ENCODE measurements at places on chromosomes 13 and 19.

DNA sequence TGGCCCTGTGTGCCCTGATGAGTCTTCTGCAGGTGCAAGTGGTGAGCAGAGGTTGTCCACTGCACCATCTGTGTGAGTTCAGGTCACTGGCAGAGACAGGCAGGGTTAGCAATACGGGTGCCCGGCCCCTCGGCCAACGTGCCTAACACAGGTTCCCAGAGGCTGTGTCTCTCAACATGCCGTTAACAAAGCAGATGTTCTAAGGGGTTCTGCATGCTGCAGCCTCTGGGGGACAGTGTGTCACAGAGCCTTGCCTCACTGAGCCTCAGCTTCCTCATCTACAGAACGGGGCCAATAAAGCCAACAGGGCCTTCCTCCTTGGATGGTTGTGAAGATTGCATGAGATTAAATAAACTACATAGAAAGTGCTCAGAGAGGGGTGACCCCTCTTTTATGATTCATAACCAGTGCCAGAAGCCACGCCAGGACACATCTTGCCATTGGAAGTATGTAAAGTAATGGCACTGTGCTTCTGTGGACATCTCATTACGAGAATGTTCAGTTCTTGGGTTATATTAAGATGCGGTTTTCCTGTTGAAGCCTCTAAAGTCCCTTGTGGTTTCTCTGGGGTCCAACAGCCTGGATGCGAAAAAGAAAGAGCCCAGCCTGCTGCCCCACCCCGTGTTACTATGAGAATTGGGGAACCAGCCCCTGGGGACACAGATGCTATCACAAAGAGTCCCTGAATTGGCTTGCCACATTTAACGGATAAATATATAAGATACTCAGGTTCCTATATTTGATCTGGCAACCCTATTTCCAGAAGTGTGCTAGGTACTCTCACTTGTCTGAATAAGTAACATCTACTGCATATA lies 11.2 kb upstream of the ARHGEF18 start:
- no peak for DNase-seq

GRCh38 chr13:40969169-40969901 lies 49.8 kb downstream of the ELF1 start:
- no peak for DNase-seq

DNA sequence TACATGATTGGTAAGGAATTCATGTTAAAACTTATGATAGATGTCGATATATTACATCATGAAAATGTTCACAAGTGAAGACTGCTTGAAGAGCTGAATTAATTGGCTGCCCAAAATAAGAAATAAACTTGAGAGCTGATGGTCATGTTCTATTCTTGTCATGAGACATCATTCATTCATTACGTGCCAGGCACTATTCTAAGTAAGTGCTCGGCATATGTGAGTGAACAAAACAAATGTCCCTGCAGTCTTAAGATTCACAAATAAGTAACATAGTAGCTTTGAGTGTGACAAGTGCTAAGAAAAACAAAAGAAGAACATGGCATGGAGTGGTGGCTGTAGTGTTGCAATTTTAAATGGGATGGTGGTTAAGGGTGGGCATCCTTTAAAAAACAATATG lies 329.3 kb downstream of the SUCLA2 start:
- no peak for DNase-seq

GRCh38 chr19:52664461-52664860 lies 26.3 kb upstream of the ZNF83 start:
- DNase-seq = no peak

DNA sequence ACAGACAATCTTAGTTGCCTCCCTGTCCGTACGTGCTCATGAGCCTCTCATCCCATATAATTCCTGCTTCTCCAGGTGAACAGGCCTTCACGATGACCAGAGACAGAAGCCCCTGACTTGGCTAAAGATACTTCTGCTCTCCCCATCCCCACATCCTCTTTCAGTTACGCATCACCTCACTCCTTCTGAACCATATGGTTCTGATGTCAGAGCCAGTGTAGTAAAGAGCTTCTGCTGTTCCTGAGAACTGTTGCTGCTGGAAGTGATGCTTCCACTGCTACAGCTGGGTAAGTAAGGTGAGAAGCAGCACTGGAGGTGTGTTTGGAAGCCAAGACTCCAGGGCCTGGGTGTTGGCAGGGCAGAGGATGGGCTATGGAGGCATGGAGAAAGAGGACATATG lies 12.9 kb downstream of the SIGLECL1 start:
- DNase-seq = no peak

DNA sequence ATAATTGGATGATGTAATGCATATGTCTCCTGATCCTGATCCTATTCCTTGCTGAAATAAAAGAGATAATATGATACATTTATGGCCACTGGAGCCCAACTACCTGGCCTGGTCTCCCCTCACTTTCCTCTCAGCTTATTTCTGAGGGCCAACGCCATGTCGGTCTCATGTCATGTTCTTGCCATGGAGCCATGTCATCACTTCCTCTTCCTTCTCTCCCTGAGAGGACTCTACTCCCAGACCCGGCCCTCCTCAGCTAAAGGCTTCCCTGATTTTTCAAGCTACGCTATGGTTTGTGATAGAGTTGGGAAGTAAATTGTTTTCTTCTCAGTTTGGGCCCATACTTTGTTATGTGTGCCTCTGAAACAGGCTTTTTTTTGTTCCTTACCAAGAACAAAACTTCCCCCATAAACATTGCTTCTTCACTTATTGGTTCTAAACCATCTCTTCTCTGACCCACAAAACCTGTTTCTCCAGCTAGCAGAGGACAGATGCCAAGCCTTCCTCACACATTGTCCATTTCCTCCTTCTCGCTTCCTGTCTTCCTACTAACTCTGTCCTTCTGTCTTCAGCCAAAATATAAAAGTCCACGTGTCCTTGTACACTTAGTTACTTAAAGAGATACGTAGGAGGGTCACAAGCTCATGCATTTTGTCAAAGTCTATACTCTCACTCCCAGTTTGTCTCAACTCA lies 319.9 kb upstream of the DACH1 start:
- DNase-seq = peak; percentile 22

GRCh38 chr13:33515146-33515545 lies 229.6 kb upstream of the STARD13 start:
- DNase-seq = no peak

GRCh38 chr19:3474010-3474409 lies 6.3 kb downstream of the SMIM24 start:
- DNase-seq = no peak

- DNase-seq = no peak
Observed at GRCh38 chr13:87128036-87128435, 543.1 kb upstream of the SLITRK5 start.

DNA sequence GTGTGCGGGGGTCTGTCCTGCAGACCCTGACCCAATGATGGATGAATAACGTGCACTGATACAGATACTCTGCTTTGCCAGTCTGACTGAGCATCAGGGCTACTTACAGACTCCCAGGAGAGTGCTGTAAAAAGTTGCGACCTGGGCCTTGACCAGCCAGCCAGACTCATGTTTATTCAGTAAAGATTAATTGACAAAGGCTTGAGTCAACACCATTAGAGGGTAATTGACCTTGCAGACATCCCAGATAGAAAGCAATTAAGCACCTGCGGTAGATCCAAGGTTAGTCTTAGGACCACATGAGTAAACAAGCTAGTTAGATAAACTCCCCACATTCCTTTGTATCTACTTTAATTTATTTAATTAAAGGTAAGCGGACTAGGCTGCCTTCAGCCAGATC lies 10.4 kb downstream of the NUDT19 start:
- no peak for DNase-seq

DNA sequence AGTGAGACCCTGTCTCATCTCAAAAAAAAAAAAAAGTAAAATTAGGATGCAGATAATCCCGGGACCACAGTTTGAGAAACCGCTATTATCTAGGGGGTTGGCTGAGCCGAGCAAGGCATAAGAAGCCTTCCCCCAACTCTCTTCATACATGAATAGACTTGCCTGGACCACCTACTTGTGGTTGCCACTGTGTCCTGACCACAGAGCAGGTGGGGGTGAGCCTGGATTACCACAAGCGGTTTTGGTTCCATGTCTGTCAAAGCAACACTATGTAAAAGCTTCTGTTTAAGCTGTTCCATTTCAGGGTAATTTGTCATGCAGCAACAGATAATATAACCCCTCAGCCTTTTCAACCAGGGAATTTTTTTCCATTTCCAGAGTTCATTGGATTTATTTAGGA lies 3.3 kb upstream of the NAPA start:
- DNase-seq = peak; percentile 77

- DNase-seq = no peak
Observed at GRCh38 chr19:39740395-39740794, 2.6 kb upstream of the CLC start.

DNA sequence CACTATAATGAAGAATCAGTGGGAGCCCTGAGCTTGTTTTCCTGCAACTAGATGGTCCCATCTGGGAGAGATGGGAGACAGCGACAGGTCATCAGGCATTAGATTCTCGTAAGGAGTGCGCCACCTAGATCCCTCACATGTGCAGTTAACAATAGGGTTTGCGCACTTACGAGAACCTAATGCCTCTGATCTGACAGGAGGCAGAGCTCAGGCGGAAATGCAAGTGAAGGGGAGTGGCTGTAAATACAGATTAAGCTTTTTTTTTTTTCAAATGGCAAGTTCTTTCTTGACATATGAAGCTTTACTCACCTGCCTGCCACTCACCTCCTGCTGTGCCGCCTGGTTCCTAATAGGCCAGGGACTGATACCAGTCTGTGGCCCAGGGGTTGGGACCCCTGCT lies 14.4 kb downstream of the CDC16 start:
- DNase-seq = no peak

DNA sequence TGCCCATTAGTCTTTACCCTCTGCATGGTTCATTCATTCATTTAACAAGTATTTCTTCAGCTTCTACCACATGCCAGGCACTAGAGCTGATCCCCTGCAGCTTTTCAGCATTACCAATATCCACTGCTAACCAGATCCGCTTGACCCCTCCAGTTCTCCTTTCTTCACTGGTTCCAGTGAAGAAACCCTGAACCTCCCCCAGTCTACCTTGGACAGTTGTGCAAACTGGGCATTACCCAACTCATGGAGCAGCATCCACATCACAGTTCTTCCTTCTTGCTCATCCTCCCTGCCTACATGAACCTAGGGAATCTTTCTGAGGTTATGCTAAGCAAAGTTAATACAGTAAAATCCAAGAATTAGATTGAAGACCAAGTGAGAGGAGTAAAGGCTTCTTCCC lies 78.7 kb upstream of the SERP2 start:
- no peak for DNase-seq

- no peak for DNase-seq
Observed at GRCh38 chr19:3285647-3286176, 61.3 kb downstream of the CELF5 start.

GRCh38 chr19:29401712-29402421 lies 123.9 kb upstream of the VSTM2B start:
- no peak for DNase-seq

GRCh38 chr13:57739543-57740190 lies 108.1 kb downstream of the PCDH17 start:
- no peak for DNase-seq

GRCh38 chr13:24983094-24983493 lies 112.8 kb upstream of the PABPC3 start:
- DNase-seq = no peak

GRCh38 chr13:73948848-73949529 lies 185.2 kb downstream of the KLF12 start:
- no peak for DNase-seq

- no peak for DNase-seq
Observed at GRCh38 chr19:7926727-7927604, 1.0 kb upstream of the CTXN1 start.

GRCh38 chr19:43594710-43595604 lies 977 bp downstream of the IRGQ start:
- DNase-seq = peak; percentile 59

DNA sequence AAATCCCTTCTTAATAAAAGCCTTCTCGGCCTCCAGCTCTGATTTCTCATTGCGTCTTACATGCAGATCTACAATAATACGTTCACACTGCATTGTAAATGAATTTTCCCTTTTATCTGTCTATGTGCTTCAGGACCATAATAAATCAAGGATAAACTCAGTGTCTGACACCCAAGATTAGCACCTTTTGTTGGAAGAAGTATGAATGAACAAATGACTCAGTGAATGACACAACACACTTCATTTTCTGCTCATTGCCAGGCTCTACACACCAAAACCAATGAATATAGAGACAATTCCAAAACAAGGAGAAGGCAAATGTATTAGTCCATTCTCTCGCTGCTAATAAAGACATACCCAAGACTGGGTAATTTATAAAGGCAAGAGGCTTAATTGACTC lies 1224.4 kb downstream of the EFNB2 start:
- DNase-seq = no peak

DNA sequence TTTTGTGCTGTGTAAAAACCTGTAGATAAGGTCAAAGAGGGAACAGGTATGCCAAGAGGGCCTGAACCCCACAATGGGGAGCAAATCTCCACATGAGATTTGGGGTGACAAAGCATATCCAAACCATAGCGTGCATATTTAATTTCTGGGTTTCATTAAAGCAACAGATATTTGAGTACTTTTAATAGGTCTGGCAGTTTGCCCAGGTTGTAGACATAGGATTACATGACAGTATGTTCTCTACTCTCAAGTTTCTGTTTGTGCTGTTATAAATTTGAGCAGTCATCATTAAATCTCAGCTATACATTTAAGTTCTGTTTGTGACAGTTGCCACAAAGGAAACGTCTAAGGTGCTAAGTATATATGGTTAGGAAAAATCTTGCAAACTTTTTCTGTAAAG lies 236.4 kb downstream of the ATP8A2 start:
- no peak for DNase-seq

DNA sequence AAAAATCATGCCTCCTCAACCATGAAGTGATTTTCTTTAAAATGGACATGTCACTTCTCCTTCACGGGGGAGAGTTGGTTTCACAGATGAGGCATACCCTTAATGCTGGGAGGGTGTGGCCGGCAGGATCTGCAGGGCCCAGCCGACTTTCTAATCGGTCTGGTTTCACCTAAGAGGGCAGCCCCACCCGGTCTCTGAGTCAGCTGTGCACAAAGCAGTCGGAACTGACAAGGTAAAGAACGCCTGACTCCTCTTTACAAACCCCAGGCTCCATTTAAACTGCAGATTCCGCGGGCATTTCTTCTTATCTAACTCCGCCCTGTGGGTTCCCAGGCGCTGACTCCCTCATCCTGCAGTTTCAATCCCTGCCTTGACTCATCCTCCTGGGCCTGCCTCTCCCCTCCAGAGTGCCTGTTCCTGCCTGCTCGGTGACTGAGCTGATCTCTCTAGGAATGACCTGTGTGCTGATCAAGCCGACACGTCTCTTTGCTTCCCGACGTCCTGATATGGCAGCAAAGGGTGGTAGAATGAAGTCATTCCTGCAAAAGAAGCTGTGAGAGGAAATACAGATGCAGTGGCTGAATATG lies 63.4 kb downstream of the EFNB2 start:
- peak; percentile 100 for DNase-seq
